ENCODE measurements at places on chromosomes 1 and 21.
A peak's percentile ranks its signal among the peaks of the same experiment; 100 is the strongest.

GRCh38 chr1:35894183-35894582 is 11.2 kb downstream of the AGO1 start:
- peak; percentile 89 for DNase-seq

DNA sequence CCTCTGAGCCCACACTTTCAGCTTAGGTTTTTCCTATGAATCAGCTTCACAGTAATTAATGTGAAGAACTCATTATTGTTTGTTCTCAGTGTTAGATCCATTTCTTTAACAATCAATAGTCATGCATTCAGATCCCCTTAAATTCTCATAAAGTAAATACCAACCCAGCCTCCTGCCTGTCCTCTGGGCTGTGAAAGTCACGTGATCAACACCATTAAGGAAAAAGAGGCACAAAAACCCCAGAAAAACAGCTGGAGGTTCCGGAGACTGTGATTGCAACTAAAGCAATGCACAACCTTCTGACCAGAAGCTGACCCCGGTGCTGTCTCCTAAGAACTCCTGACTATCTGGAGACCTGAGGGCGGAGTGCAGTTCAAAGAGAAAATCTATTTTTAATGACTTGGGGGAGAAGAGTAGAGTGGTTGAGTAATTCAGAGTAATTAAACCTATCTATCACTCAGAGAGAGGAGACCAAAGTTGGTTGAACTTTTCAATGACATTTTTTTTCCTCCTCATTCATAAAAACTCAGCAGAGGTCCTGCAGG is 132.5 kb downstream of the PLXNA2 start:
- DNase-seq, result no peak

GRCh38 chr1:204940591-204940990 is 69.9 kb downstream of the NFASC start:
- DNase-seq, result no peak

- no peak for DNase-seq
Measured at GRCh38 chr21:35231090-35231489, 182.0 kb upstream of the RUNX1 start.

GRCh38 chr1:183484254-183484653 is 12.0 kb downstream of the SMG7 start:
- no peak for DNase-seq

- DNase-seq, result no peak
Measured at GRCh38 chr1:8165595-8166360, 139.7 kb upstream of the ERRFI1 start.

- no peak for DNase-seq
Measured at GRCh38 chr1:220207411-220207810, 64.8 kb downstream of the RAB3GAP2 start.

DNA sequence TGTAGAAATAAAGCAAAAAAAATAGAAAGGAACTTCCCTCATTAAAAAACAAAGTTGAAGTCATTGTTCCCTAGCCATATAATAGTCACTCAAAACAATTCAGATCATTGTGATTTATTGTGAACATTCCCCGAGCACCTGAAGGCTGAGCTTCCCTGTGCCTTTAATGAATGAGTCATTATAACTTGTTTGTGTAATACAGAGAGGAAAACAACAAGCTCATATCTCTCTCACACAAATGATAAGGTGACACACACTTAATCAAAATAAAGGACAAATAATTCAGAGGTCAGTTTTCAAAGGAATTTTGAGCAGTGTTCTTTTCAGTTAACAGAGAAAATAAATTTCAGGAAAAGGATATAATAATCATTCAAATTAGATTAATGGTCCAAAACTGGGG is 326.2 kb downstream of the DUSP10 start:
- DNase-seq, result no peak

- DNase-seq, result no peak
Measured at GRCh38 chr1:218317061-218317460, 28.1 kb upstream of the TGFB2 start.

- no peak for DNase-seq
Measured at GRCh38 chr1:30416221-30416820, 307.1 kb downstream of the MATN1 start.

GRCh38 chr21:45824546-45825215 is 156.9 kb upstream of the COL6A1 start:
- no peak for DNase-seq

- peak; percentile 20 for DNase-seq
Measured at GRCh38 chr1:1399872-1400575, 889 bp upstream of the CCNL2 start.

DNA sequence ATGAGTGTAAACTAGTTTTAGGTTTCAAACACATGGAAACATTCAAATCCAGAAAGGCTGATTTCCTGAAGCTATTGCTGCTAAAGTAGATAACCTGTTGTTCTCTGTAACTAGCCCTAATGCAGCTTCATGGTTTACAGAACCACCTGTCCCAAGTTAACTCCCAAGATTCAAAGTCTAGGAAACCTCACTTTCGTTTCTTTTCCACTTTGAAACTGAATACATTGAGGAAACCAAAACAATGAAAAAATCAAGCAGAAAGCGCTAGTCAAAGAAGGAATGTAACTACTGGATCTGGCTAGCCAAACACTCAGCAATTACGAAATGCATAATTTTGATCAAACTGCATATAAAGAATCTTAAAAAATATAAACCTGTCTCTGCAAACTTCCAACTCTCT is 17.8 kb downstream of the SLC16A1 start:
- no peak for DNase-seq

DNA sequence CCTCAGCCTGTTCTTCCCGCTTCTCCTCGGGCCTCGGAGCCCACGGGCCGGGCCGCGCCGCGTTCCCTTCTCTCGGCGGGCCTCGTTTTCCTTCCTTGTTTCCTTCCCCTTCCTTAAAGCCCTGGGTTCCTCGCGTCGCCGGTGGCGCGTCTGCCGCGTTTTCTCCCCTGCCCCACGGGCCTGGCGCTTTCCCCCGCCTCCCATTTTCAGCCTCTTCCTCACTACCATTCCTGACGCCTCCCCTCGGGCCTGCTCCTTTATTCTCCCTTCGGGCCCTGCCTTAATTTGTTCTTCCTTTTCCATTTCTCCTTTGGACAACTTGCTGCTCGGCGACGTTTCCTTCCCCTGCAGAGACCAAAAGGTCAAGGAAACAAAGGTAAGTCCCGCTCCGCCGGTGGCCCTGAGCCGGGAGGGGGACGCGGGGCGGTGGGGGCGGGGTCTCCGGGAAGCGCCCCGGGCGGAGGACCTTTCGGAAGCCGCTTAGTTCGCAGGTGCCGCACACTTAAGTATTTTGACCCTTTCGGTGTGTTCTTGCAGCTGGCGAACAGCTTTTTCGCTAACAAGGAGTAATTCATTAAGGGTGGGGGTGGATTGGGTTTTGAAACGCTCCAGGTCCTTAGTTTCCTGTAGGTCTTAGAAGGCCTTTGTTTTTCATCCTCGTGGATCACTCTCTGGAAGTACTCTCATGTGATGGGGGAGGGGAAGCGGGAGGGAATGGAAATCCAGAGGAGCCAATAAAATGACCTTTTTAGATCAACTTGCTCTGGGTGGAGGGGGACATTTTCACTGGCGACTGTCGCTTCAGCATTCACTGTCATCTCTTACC is 780 bp downstream of the YTHDF2 start:
- DNase-seq, result peak; percentile 39

GRCh38 chr1:206923009-206923960 is 1.5 kb upstream of the FCMR start:
- DNase-seq, result no peak

DNA sequence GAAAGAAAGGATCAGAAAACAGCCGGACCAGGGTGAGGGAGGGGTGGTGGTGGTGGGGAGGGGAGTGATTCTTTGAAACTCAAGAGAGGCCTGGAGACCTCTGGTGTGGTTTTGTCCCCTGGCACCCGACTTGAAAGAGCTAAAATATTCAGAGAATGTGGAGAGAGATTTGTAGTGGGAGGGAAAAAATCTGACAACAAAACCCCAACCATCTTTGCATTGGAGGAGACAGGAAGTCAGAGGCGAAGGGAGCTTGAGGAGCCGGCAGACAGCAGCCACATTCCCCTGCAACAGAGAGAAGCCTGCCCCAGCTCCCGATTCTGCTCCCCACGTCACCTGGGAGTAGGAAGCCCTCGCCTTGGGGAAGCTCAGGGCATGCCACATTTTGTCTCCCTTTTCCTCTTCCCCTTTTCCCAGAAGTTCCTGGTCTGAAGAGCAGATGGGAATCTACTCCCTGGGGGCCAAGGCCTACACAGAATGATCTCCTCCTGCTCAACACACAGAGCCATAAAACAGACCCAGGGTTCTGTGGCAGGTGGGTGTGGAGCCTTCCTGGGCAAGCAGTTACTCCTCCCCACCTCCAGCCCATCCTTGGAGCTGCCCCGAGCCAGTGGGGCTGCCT is 84.9 kb downstream of the ITPKB start:
- DNase-seq, result no peak

GRCh38 chr1:61450454-61450853 is 274.5 kb downstream of the TM2D1 start:
- DNase-seq, result no peak

- no peak for DNase-seq
Measured at GRCh38 chr1:227769936-227770494, 34.8 kb downstream of the SNAP47 start.

DNA sequence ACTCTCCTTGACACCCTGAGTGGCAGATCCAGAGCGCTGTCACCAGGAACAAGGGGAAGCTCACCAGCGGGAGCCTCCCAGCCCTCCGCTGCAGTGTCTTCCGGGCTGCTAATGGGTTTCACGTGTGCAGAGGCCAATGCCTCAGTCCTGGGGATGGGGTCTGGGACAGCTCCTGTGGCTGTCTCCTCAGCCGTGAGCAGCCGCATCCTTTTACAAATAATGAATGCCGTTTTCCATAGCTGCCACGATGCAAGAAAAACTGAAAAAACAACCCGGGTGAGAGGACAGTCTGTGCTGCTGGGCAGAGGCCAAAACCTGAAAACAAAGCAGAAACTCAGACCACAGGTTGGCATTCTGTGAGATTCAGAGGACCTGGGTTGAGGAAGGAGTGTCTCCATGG is 212.2 kb upstream of the RAB4A start:
- DNase-seq, result peak; percentile 49

- DNase-seq, result no peak
Measured at GRCh38 chr1:217091561-217091960, 368.3 kb upstream of the ESRRG start.

DNA sequence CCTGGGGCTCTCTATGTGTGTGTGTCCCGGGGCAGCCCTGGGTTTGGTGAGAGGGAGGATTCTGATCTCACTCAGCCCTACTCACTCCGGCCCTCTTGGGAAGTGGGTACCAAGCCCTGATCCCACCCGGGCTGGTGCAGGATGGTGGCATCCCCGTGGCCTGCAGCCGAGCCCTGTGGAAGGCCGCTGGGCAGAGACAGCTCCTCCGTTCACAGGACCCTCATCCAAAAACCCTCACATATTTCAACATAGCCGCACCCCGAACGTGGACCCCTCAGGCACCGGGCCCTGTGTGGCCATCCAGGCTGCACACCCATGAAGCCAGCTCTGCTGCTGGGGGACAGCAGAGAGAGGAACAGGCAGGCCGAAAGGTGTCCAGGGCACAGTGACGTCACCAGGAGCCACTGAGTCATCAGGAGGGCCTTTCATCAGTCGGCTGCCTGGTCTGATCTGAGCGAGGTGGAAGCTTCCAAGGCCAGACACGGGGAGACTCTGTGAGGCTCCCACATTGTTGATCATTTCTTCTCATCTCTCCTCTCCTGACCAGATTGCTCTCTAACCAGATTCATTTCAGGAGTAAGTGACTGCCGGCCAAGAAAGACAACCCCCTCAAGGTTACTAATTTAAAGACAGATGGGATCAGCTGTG is 16.2 kb upstream of the GPR157 start:
- peak; percentile 59 for DNase-seq
